RWPE1 (cell line): ENCODE measurements at places on chromosomes 5 and 9.

- DNase-seq = no peak
Observed at GRCh38 chr5:139131465-139131864, 66.7 kb downstream of the SIL1 start.

GRCh38 chr9:130041648-130042405 is 1.2 kb downstream of the FNBP1 start:
- DNase-seq = peak; percentile 53

GRCh38 chr5:113218200-113218599 is 216.6 kb downstream of the TSSK1B start:
- DNase-seq = no peak

DNA sequence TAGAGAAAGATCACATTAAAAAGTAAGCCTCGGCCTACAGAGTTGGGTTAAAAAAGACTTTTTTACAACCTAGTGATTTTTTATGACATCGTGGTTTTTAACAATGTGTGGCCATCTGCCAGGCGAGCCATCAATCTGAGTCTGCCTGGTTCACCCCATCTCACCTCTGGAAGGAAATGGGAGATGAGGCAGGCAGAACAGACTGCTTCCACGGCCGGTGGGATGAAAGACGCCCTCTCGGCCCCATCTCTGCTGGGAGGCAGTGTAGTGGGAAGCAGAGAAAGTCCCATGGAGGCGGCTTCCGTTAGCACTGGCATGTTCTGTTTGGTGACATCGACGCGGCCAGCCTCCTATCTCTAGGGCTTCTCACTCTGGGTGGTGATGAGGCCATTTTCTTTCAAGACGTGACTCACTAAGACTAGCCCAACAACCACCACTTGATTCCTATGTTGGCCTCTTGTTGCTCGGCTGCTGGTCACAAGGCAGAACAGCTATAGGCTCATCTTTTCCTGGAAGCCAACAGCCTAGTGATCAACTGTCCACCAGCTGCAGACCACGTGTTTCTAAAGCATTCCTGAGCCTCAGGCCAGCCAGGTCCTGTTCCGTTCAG is 132.4 kb upstream of the OTULINL start:
- no peak for DNase-seq

GRCh38 chr5:96279801-96280542 is 153.1 kb downstream of the PCSK1 start:
- peak; percentile 93 for DNase-seq

- no peak for DNase-seq
Observed at GRCh38 chr9:137011156-137011555, 14.8 kb upstream of the CLIC3 start.

DNA sequence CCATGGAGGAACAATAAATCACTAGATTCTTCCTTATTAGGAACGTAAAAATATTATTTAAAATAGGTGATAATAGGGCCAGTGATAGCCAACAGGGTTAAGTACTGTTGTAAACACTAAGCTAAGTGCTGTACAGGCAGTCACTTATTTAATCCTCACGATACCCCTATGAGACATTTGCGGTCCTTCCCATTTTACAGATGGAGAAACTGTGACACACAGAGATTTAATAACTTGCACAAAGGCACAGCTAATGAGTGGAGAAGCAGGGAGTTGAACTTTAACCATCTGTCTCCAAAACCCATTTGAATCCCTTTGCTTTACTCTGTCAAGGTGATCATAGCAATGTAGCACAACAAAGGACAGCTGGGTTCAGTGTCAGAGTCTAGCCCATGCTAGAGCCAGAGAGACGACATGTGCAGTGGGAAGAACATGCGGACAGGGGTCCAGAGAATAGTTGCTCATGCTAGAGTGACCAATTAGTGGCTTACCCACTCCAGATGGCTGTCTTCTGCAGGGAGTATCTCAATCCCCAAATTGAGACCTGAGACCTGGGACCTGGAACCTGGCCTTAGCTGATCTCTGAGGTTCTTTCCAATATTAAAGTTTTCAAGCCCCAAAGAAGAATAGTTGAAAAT is 28.9 kb downstream of the STXBP1 start:
- no peak for DNase-seq

- no peak for DNase-seq
Observed at GRCh38 chr9:82518868-82519267, 530.3 kb downstream of the SPATA31D1 start.

DNA sequence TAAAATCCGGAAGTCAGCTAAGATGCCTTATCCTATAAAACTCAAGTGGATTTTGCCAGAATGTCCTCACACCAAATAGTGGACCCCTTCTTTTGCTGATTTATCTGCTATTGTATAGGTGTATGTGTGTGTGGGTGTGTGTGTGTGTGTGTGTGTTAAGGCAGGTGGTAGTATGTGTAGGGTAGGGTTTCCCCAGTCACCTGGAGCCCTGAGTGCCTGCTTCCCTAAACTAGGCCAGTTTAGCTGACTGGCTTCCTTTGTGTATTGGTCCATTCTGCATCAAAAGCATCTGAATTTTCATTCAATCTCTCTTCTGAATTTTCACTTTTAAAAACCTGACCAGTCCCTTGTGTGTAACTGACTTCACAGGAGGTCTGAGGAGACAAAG is 42.2 kb upstream of the LCP2 start:
- no peak for DNase-seq

GRCh38 chr5:34041247-34041972 is 1.6 kb downstream of the C1QTNF3 start:
- no peak for DNase-seq

GRCh38 chr5:62964428-62964827 is 385.8 kb downstream of the LRRC70 start:
- no peak for DNase-seq

DNA sequence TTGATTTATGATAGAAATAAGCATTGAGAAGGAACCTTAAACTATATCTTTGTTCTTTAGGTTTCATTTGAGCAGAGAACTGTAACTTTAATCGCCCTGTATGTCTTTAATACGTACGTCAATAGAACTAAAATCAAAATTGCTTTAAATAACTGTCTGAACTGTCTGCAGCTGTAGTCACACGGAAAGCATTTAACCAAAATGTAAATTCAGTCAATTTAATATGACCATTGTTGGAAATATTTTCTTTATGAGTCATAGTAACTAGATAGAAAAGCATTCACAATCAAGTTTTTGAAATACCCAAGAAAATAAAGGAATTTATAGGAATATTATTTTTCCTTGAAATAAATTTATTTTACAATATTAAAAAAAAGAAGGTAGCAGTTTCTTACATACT is 157.1 kb upstream of the CDH6 start:
- DNase-seq = no peak

- DNase-seq = no peak
Observed at GRCh38 chr5:173726846-173727557, 110.6 kb upstream of the BOD1 start.

- DNase-seq = peak; percentile 20
Observed at GRCh38 chr9:11016081-11016480, 403.3 kb upstream of the PTPRD start.

DNA sequence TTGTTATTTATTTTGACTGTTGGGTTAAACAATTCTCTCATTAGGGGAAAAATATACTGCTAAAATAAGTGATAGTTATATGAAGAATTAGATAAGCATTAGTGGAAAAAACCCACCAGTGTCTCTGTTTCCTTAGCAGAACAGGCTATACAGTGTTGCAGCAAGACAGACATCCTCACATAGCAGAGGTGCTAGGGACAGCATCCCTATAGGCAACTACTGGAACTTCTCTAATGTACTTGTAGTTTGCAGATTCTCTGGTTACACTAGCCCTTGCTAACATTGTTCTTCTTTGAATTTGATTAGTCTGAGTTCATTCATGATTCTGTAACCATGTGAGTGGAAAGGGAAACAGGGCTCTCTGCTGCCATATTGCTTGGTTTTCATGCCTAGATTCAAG is 661.8 kb upstream of the RGMB start:
- DNase-seq = no peak

GRCh38 chr5:7659420-7659819 is 191.5 kb downstream of the CFAP90 start:
- no peak for DNase-seq

GRCh38 chr5:444226-444625 is 1.2 kb downstream of the EXOC3 start:
- DNase-seq = no peak

GRCh38 chr9:87713278-87713987 is 12.5 kb upstream of the CTSL start:
- peak; percentile 84 for DNase-seq

DNA sequence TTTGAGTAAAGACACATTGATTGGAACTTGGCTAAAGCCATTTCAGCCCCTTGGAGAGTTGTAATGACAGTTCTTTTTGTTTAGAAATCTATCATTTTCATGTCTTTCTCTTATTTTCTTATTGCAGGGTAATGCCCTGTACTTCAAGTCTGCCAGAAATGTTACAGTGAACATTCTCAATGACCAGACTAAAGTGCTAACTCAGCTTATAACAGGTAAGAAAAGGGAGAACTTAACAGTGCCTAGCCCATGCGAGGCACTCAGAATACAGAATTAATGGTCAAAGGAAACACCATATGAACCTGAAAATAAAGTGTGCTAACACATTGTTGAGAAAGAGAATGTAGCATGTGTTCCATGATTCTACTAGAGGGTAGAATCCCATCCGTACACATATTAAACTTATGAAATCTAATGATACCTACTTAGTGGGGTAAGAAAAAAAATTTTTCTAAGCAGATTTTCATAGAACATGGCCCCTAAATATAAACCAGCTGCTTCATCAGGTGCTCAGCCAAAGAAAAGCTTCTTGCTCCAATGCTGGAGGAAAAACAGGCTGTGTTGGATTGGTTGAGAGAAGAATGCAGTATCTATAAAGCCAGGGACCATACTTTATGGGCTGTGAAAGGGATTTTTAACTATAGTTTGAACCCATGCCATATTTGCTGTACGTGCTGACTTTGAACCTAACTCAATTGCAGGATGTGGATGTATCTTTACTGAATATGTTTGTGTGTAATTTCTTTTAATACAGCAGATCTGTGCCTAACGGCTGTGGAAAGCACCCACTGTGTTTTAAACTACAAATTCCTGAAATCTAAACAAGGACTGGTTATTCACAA is 260.8 kb upstream of the PPP1R2B start:
- DNase-seq = no peak

DNA sequence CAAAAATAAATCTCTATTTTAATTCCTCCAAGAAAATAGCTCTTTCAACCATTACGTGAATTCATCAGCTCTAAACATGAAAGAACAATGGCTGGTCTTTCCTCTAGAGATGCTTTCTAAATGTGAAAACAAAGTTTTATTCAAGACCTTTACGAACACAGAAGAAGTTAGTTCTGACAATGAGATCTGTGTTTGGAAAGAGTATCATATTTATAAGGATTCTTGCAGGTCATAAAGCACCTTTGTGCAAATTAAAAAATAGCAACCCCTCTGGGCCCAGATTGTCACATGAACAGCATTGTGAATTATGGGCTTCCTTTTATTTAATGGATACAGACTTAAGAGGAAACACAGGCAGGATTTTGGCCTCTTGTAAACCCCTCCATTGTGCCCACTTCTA is 17.7 kb upstream of the FTMT start:
- no peak for DNase-seq

DNA sequence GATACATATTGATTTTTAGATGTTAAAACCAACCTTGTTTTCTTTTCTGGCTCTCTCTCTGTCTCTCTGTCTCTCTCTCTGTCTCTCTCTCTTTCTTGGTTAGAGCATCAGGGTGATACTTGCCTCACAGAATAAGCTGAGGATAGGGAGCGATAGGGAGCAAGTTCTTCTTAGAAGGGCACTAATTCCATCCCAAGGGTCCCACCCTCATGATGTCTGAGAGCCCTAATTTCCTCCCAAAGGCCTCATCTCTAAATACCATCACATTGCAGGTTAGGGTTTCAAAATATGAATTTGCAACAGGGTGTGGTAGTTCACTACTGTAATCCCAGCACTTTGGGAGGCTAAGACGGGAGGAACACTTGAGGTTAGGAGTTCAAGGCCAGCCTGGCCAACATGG is 4.8 kb upstream of the KIF3A start:
- no peak for DNase-seq

- DNase-seq = peak; percentile 44
Observed at GRCh38 chr5:132466433-132467286, 23.9 kb downstream of the IRF1 start.

DNA sequence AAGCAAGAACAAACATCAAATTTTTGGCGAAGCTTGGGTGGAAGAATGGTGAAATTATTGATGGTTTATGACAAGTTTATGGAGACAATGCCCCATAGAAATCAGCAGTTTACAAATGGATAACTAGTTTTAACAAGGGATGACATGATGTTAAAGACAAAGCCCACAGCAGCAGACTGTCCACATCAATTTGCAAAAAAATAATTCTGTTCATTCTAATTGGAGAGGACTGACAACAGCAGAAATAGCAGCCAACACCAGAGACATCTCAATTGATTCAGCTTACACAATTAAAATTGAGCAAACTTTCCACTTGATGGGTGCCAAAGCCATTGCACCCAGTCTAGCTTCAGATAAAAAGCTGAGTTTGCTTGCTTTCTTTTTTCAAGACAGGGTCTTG is 82.7 kb upstream of the STK32A start:
- DNase-seq = no peak

DNA sequence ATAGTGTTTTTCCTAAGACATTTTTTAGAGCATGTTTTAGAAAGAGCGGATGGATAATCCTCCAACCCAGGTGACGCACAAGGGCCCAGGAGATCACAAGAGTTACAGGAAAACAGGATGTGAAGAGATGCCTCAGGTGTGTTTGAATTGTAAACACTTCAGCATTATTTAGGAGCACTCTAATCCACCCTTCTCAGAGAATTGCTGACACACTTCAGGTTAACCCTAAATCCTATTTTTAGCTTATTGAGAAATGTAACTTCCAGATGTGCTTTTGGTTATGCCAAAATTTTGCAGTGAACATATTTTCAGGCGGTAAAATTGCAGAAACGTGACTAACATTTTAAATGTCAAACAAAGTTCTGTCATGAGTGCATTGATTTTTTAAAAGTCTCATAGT is 755.4 kb upstream of the CTNND2 start:
- DNase-seq = no peak

DNA sequence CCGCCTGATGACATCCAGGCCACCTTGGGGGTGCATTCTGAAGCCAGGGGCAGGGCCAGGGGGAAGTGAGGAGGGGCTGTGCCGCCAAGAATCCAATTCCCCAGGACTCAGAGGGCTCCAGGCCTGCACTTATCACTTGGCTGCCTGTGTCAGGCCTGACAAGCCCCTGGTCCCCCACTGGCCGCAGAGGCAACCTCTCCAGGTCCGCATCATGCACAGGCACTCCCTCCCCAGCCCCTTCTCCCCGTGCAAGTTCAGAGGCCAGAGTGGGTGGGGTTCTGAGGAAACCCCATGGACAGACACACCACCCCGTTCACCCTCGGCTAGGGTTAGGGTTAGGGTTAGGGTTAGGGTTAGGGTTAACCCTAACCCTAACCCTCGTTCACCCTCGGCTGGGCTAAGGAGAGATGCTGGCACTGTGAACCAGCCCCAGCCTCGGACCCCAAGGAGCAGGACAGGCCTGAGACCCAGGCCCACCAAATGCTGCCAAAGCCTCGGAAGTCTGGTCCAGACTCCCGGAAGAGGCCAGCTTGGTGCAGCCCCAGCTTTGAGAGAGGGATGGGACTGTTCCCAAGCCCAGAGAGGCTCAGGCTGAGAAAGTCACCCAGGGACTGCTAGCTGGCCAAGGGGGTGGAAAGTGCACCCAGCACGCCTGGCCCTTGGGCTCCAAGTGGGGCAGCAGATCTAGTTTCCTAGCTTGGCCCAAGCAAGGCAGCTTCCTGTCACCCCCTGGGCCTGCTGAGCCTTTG is 4.9 kb downstream of the LCN2 start:
- no peak for DNase-seq

GRCh38 chr9:36970007-36970888 is 63.8 kb downstream of the PAX5 start:
- peak; percentile 56 for DNase-seq

GRCh38 chr5:172666251-172666650 is 25.2 kb downstream of the NEURL1B start:
- no peak for DNase-seq

GRCh38 chr5:138979684-138980280 is 104.6 kb upstream of the LRRTM2 start:
- no peak for DNase-seq
